SK-N-SH (cell line): ENCODE measurements at places on chromosomes 4 and X. TPM values are rescaled to one million over a fixed set of nuclear protein-coding genes. Genes with fewer than 3 reads are reported as not detected.

DNA sequence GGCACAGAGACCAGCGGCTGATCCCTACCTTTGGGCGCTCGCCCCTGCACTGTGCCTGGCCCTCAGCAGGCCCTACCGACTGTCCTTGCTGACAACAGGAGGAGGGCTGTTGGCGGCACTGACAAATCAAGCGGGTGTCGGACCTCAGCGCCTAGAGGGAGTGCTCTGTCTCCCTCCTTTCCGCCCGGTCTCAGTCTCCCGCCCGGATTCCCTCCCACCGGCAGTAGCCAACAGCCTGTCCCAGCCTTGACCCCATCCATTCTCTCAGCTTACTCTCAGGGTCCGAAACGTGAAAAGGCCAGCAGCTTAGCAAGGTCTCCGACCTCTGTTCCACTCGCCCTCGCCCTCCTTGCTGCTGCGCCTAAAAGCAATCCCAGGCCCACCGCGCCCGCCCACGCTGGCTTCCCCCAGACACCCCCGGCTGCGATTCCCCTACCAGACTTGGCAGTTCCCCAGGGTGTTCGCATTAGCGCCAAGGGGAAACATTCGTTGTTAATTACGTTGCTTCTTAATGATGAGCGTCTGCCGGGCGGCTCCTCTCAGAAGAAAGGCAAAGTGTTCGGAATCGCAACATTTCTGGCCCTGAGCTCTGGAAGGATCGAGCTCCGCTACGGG lies 96.2 kb downstream of the SOWAHB start:
- DNase-seq = no peak

- no peak for DNase-seq
These were observed 145.9 kb downstream of the IRS4 start for GRCh38 chrX:108590496-108590895.

Gene SLIT2
- 53.6 and 68.7 TPM in 2 replicates for polyA plus RNA-seq

Gene SPATA18
- 0.84 and 1.2 TPM in 2 replicates for polyA plus RNA-seq

Gene GYG2
- polyA plus RNA-seq = 1.6 and 1.8 TPM in 2 replicates

Gene GPR50
- polyA plus RNA-seq = not detected in 2 replicates

DNA sequence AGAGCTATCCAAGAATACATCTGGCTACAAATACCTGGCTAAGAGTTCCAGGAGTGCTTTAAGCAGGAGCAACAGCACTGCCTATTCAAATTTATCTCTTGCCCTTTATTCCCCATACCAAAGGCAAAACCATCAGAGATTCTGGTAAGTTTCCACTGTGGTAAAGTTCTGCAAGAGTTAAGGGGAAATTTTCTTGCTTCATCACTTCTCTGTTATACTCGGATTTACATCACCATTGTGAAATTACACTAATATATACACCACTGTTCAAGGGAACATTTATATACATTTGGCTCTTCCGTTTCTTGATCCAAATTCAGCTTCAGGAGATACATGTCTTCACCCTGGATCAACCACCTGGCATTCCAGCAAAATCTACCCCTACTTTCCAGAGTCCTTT lies 70.8 kb upstream of the PTPN13 start:
- DNase-seq = no peak

Gene KCTD8
- polyA plus RNA-seq = not detected in 2 replicates

Gene UCHL1
- 1,518 and 1,901 TPM in 2 replicates for polyA plus RNA-seq

Gene IL13RA2
- polyA plus RNA-seq = 8.1 and 9.6 TPM in 2 replicates

DNA sequence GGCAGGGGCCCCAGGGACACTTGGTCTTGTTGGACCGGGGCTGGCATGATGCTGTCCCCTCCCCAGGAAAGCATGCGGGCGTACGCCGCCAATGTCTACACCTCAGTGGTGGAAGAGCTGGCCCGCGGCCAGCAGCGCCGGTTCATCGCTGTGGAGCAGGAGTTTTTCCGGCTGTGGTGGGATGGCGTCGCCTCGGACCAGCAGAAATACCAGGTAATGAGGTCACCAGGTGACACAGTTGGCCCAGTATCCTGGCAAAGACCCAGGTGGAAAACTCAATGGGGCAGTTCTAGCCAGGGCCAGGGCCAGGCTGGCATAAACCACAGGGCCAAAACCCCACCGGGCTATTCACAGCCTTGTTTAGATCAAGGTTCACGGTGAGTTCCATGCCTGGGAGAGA lies 1.5 kb downstream of the MAN2B2 start:
- no peak for DNase-seq

Gene QRFPR
- not detected in 2 replicates for polyA plus RNA-seq

DNA sequence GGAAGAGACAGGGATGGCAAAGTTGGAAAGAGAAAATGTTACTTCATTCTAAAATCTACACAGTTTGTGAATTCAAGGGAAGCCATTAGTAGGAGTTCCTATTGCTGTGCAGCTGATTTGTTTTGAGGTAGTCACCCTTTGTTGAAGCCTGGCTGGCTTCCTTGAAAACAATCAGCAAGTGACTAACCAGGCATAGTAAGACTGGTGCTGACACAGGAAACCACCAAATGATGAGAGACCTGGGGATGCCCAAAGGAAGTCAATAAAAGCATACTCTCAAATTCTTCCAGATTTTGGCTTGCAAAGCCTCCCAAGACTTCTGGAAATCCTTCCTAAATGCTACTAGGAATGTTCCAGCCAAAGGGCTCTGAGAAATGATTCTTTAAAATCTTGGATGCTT lies 23.9 kb upstream of the PRDM8 start:
- DNase-seq = no peak

- DNase-seq = no peak
These were observed 37.4 kb downstream of the DAPP1 start for GRCh38 chr4:99853999-99854398.

DNA sequence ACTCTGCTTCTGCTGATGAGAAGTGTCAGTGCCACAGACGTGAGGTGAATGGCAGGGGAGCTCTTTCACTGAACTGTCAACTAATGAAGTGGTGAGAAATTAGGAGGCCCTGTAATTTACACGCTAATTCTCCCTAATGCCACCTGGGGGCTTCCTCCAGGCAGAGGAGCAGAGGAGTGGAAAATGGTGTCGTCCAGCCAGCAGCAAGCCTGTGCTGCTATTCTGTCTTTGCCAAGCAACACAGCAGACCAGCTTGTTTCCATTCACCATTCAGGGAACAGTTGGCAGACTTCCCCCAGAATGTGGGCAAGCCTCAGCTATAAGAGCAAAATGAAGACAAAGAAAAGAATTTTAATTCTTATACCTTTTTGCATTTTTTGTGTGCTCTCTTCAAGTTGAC lies 245.2 kb upstream of the TET2 start:
- DNase-seq = no peak

Gene CSAG3
- 72.2 and 115 TPM in 2 replicates for polyA plus RNA-seq

Gene TCP11X2
- not detected in 2 replicates for polyA plus RNA-seq
